ENCODE measurements at places on chromosomes 12 and 14. TPM values are rescaled to one million over a fixed set of nuclear protein-coding genes. Genes with fewer than 3 reads are reported as not detected.

PROX2 gene
- not detected for total RNA-seq

FAM90A1 gene
- 0.18 TPM for total RNA-seq

KCNC2 gene
- 2.2 TPM for total RNA-seq

ANO2 gene
- total RNA-seq, result 4.9 TPM

LRIG3 gene
- 82.7 TPM for total RNA-seq

ENDOU gene
- not detected for total RNA-seq

HELB gene
- total RNA-seq, result 13.1 TPM

TSPAN11 gene
- total RNA-seq, result 6.2 TPM

NFATC4 gene
- total RNA-seq, result 53.0 TPM

LRRIQ1 gene
- total RNA-seq, result 17.0 TPM
